Activated CD8-positive, alpha-beta memory T cell treated with anti-CD3 and anti-CD28 coated beads for 4 hours (primary cell): ENCODE measurements at places on chromosomes 3 and 15.

DNA sequence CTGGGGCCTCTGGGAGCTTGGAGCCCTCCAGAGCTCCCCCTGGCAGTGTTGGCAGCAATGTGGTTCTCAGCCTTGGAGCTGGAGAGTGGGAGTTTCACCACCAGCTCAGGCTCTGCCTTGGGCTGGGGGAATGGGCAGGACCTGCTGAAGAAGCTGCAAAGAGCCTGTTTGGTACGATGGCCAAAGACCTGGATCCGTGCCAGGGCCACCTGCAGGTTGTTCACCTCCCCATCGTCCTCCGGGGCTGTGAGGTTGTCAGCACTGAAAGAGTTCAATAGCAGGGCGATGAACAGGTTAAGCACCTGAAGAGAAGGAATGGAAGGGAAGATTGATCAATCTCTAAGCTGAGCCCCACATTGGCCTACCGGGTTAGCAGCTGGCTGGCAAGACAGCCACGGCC is 77.3 kb upstream of the SCN5A start:
- DNase-seq = no peak

DNA sequence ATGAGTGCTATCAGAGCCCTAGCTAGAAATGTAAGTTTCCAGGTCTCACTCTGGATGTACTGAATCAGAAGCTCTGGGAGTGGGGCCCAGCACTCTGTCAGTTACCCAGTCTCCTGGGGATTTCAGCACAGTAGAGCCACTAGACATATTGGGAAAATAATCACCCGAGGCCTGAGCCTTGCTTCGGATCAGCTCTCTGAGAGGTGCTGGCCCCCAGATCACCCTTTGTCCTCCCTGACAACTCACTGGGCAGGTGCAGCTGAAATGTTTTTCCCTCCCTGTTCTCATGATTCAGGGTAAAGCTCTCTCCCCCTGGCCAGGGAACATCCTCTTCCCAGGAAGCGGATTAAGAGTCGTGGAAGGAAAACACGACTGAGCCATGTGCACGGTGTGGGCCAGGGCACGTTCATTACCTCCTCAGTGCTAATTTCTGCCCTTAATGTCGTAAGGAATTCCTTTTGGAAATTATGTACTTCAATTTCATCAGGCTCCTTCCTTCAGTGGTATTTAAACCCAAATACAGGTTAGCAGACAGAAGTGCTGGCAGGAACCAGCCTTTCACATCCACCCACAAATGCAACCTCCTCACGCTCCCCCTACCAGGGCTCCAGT is 296.7 kb upstream of the LYSMD4 start:
- DNase-seq = no peak

GRCh38 chr15:60313906-60314305 is 83.9 kb downstream of the ANXA2 start:
- DNase-seq = no peak

GRCh38 chr3:192850451-192850981 is 67.1 kb downstream of the MB21D2 start:
- DNase-seq = peak; percentile 4

DNA sequence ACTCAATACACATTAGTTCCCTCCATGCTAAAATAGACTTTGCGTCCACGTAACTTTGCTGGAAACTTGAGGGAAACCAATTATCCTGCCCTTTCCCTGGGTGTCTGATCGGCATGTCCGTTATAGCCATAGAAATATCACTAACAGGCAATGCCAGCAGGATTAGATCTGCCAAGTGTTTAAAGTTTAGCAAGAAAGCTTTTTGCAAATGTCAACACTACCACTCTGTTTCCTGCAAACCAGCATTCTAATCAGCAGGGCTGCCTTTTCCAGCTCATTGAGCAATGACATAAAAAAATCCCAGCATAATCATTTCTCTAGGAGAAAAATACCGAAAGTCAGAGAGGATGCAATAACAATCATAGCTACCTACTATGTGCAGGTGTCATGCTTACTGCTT is 60.9 kb downstream of the NOX5 start:
- no peak for DNase-seq

DNA sequence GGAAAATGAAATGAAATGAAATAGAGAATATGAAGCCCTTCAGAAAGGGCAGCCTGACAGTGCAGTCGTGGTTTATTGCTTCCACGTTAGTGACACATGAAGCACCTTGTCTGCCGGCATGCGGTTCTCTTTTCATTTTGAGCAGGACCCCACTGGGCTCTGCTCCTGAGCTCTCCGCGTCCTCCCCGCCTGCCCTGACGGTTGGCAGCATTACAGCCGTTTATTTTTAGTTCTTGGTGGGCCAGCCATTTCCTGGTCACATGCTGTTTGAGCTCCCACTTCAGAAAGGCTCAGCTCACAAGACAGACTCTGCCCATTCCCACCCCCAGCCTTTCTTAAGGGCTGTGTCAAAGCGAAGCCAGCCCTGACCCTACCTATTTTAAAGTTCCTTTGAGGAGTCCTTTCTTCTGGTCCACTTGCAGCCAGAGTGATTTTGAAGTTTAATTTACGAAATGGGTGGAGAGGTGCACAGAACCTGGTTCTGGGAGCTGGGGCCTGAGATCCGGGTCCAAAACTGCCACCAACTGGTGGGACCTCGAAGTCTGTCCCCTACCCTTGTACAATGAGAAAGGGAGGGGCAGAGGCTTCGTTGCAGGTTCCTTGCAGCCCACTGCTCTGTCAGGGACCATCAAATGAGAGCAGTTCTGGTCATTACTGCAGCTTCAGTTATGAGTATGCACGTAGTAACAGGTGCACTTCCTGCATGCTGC is 60.1 kb downstream of the MGLL start:
- DNase-seq = no peak

DNA sequence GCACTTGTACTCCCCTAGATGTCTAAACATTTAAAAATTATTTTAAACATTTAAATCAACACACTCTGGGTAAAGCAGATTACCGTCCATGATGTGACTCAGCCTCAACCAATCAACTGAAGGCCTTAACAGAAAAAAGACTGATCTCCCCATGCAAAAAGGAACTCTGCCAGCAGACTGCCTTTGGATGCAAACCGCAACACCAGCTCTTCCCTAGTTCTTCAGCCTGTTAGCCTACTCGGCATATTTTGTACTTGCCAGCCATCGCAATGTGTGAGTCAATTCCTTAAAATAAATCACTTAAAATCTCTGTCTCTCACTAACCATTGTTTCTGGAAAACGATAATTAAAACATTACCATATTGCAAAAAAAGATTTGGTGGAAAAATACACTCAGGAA is 375.9 kb downstream of the RSL24D1 start:
- no peak for DNase-seq

DNA sequence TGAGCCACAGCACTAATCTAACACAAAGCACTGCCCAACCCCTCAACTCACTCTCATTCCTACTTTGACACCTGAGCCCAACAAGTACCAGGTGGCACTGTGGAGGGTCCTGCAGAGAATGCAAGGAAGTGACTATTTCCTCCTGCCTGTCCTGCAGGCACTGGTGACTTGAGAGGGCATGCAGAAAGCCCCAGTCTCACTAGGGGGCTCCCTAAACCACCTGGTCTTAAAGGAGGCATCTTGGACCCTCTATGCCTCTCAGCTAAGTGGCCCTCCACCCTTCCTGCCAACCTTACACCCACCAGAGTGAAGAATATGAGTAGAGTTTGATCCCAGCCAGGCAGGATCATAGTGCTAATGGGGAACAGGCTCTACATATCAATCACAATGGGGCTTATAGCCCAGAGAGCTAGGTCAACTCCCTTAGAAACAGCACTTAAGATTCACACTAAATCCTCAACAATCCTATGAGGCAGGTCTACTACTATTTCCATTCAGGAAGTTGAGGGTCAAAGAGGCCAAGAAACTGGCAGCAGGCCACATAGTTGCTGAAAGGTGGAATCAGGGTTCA is 15.2 kb downstream of the TRAIP start:
- DNase-seq = no peak

DNA sequence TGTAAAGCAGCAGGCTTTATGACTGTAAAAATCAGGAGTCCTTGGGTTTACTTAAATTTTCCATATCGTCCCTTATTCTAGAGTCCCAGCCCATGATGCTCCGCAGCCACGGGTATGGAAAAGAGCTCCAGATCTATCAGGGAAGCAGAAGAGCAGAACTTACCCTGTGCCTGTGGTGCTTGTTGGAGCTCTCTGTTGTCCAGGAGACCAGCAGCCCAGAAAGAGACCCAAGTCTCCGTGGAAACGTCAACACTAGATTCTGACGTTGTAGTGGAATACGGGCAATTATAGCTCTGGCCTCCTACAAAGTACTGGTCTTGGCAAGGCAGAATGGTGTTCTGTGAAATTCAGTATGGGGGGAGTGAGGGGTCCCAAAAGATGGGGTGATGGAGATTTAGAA is 2.0 kb downstream of the GMNC start:
- no peak for DNase-seq

DNA sequence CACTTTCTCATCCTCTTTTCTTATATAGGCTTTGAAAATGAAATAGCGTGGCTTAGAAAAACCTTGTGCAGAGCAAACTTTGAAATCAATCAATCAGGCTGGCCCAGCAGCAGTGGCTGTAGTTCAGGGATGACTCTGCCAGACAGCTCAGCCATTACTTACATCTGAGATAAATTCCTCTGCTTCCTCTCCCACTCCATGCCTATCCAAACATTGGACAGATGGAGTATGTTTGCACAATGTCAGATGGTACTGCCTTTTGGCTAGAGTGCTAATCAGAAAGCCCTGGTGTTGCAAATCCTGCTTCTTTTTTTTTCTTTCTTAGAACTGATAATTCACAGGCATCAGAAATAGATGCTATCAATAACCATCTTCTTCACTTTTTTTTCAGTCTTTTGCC is 1065.1 kb downstream of the AGBL1 start:
- DNase-seq = no peak

DNA sequence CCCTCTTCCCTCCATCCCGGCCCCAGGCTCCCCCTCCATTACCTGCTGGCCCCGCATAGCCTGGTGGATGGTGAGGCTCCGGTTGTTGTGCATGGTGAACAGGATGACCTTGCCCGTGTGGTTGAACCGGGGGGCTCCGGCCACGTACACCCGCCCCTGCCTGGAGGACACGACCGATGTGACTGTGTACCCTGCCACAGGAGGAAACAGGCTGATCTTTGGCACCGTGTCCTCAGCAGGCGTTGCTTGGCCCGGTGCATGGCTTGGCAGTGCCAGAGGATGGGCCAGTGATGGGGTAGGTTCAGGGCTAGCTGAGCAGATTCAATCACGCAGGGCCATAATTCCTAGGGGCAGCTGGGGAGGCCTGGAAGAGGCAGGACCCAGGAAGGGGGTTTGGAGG is 58.1 kb downstream of the FEM1B start:
- no peak for DNase-seq

DNA sequence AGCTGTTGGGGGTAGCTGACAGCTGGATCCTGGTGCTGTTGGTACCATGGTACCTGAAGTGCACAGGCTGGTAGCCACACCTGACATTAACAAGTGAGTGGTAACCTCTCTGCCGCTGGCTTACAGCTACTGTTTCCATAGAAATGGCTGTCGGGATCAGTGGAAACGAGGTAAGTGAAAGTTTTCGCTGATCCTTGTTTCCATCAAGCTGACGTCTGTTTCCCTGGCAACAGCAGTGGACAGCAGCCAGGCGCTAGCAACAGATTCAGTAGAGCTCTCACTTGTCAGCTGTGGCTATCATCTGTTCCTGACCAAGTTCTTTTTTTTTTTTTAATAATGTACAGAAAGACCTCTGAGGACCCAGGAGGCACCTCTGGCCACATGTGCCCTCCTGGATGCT is 166.2 kb downstream of the CHDH start:
- no peak for DNase-seq

GRCh38 chr15:88218557-88219221 is 37.9 kb downstream of the NTRK3 start:
- no peak for DNase-seq

DNA sequence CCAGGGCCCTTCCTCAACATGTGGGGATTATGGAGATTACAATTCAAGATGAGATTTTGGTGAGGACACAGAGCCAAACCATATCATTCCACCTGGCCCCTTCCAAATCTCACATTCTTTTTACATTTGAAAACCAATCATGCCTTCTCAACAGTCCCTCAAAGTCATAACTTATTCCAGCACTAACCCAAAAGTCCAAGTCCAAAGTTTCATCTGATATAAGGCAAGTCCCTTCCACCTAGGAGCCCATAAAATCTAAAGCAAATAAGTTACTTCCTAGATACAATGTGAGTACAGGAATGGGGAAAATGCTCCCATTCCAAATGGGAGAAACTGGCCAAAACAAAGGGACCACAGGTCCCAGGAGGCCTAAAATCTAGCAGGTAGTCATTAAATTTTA is 309.5 kb upstream of the SLITRK3 start:
- DNase-seq = no peak

DNA sequence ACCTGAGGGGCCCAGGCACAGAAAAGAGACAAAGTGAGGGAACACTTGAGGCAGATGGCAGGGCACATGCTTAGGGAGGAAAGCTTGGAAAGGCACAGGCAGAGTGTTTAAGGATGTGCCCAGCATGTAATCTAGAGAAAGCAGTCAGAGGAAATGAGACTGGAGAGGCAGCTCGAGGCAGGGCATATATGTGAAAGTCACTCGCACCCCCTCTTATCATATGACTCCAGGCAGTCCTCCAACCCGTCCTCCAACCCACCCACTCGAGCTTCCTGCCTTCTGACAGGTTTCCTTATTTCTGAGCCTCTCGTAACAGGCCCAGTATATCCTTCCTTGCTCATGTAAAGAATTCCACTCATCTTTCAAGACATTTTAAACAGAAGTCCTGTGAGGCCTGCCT is 294.0 kb downstream of the SOX2 start:
- DNase-seq = no peak

- DNase-seq = no peak
Observed at GRCh38 chr3:149462051-149462450, 12.4 kb upstream of the TM4SF4 start.

- no peak for DNase-seq
Observed at GRCh38 chr3:128844502-128844901, 34.9 kb upstream of the ACAD9 start.

- no peak for DNase-seq
Observed at GRCh38 chr3:46865031-46865507, 1.8 kb upstream of the MYL3 start.

DNA sequence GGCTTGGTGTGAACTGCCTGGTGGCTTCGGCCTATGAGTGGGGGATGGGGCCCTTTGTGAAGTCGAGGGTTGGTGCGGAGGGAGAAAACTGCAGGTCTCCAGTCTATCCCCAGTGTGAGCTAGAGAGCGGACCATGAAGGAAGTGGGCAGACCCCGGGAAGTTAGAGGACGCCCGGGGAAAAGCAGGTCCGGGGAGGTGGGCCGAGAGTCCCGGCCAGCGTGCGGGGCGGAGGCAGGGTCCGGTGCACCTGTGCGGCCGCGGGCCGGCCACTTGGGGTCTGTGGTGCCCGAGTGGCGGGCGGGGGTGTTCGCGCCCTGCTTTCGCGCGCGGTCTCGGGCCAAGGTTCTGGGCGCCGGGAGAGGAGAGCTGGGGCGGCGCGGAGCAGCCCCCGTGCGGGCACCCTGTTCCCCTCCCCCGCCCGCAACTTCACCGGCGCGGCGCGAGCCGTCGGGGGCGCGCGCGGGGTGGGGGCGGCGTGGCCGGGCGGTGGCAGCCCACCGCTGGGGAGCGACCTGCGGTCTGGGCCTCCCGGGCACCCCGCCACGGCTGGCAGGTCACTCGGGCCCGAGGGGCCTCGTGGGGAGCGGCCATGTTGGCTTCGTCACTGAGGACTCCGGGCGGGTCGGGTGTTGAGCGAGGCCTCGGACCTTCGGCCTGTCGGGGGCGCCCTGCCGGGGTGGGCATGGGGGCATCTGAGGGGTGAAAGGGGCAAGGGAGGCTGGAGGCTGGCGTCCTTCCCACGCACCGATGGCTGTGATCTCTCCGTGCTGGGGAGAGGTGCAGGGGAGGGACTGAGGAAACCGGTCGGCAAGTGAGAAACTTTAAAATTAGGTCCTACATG is 4.8 kb downstream of the UBE2E1 start:
- no peak for DNase-seq

GRCh38 chr3:157594413-157594812 is 91.2 kb upstream of the VEPH1 start:
- DNase-seq = no peak
